ENCODE measurements at places on chromosomes 2 and 18. TPM values are rescaled to one million over a fixed set of nuclear protein-coding genes. Genes with fewer than 3 reads are reported as not detected.

Gene PLEK
- total RNA-seq: 28.8 TPM

Gene STARD6
- total RNA-seq: not detected

Gene EMILIN2
- 27.7 TPM for total RNA-seq

Gene TUBA3D
- total RNA-seq: not detected

Gene SNORC
- total RNA-seq: 2.1 TPM

Gene EPC2
- total RNA-seq: 39.2 TPM

Gene ICOS
- total RNA-seq: 32.2 TPM

Gene TMEM178A
- total RNA-seq: 0.17 TPM

Gene KATNAL2
- total RNA-seq: 0.58 TPM

Gene STEAP3
- total RNA-seq: not detected

Gene CCDC102B
- 4.7 TPM for total RNA-seq

Gene IAH1
- total RNA-seq: 73.6 TPM

Gene EML4
- 119 TPM for total RNA-seq

Gene TFCP2L1
- 0.06 TPM for total RNA-seq

Gene ANKRD30BL
- 0.20 TPM for total RNA-seq

Gene LAMA1
- total RNA-seq: not detected

Gene MC4R
- not detected for total RNA-seq

Gene CAVIN2
- not detected for total RNA-seq

Gene CAPN14
- 0.28 TPM for total RNA-seq

Gene ZNF521
- total RNA-seq: not detected

Gene COMMD1
- total RNA-seq: 23.9 TPM

Gene FTCDNL1
- 2.0 TPM for total RNA-seq

Gene RGPD3
- total RNA-seq: not detected

Gene RFX8
- total RNA-seq: 2.2 TPM

Gene B3GNT7
- 0.42 TPM for total RNA-seq

Gene SCN9A
- not detected for total RNA-seq

Gene HDHD2
- 42.2 TPM for total RNA-seq

Gene TRABD2A
- 81.1 TPM for total RNA-seq

Gene GAREM1
- not detected for total RNA-seq

Gene INPP5D
- total RNA-seq: 135 TPM

Gene CTNNA2
- not detected for total RNA-seq

Gene ANKRD29
- total RNA-seq: not detected

Gene PAX3
- total RNA-seq: not detected

Gene LYPD6
- not detected for total RNA-seq

Gene SNTG2
- 3.5 TPM for total RNA-seq
